Brain pericyte (primary cell): ENCODE measurements at places on chromosomes 7 and 10.

- DNase-seq, result no peak
Measured at GRCh38 chr7:54701982-54702381, 57.0 kb downstream of the SEC61G start.

DNA sequence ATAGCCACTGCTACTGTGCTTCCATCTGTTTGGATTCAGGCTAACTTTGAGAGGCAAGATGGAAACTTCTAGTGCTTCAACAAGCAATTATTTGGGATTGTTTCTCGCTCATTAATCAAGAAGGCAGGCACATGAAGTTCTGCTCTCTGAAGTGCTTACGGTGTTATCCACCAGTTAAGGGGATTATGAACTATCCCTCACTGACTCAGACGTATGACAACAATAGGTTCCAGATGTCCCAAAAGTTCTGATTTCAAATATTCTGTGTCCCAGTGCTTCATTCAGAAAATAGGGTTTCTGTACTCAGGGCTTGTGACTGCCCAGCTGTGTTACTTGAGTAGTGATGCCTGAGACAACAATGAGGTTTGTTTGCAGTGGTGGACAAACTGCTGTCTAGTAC lies 81.0 kb downstream of the HACD1 start:
- DNase-seq, result no peak

- DNase-seq, result no peak
Measured at GRCh38 chr7:123714296-123715080, 34.3 kb downstream of the WASL start.

DNA sequence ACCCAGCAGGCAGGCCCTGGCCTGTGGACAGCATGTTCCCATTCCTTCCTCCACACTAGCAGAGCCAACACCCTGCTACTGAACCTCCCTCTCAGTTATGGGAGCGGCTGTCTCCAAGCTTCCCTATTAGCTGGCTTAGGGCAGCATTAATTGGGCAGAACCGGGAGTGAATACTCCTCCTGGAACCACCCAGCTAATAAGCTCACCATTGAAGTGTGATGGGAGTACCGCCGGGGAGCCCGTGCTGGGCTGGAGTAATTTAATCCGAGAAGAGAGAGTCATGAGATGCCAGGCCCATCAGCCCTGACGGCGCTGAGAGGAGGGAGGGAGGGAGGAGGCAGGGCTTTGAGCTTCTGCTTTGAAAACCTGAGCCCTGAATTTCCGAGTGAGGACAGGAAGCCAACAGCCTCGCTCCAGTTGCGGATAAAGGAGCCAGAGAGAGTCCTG lies 31.8 kb upstream of the ELFN1 start:
- DNase-seq, result no peak

- no peak for DNase-seq
Measured at GRCh38 chr10:131549116-131549515, 237.6 kb upstream of the TCERG1L start.

DNA sequence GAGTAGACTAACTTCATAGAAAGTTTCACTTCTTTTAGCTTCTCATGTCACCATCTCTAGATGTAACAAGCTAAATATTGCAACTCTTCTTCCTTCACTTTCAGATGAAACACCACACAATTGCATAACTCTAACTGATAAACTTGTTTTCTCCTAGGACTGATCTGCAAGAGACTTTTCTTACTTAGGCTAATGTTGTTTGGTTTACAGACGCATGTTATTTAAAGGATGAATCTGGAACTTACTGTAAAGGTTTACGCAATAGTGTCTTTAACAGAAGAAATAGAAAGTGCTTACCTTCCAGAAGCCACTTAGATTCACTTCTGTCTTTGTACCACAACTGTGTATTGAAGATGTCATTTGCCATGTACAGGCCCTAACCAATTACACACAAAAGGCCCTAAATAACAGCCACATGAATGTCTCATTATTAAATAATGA lies 22.1 kb upstream of the ZC3HAV1 start:
- DNase-seq, result no peak

GRCh38 chr10:61866700-61867368 lies 34.7 kb upstream of the ARID5B start:
- DNase-seq, result no peak

- DNase-seq, result no peak
Measured at GRCh38 chr10:21368022-21368582, 157.4 kb downstream of the SKIDA1 start.

- DNase-seq, result no peak
Measured at GRCh38 chr10:9211228-9211627, 1156.7 kb downstream of the GATA3 start.

DNA sequence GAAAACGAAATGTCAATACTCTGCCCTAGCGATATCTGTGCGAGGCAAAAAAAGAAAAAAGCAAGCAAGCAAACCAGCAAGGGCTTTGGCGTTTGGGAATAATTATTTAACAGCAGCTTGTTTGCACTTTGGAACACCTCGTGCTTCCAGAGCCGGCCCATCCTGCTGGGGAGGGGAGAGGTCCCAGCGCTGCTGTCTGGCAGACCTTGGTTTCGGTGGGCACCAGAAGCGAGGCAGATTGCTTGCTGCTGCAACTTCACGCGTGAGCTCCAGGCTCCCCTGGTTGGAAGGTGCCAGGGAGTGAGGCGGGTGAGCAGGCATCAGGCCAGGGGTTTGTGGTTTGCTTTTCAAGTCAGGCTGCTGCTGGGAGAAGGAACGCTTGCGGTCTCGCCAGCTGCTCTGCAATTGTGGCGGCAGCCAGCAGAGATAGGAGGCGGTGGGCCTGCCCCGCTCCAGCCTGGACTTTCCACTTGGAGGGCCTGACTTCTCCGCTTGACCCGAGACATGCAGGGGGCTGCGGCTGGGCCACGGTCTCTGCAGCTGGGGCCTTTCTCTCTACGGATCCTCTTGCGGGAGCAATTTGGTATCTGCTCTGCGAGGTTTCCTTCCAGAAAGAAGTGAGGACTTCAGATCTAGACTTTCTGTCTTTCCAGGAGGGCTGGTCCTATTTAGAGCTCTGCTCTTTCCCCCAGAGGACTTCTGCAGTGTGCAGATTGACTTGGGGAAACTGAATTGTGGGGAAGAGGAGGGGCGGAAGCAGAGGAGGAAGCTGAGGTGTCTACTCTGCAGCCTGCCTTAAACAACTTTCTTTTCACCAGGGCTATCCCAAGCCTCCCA lies 131.4 kb downstream of the PRPF18 start:
- DNase-seq, result peak; percentile 96

GRCh38 chr7:73974101-73974947 lies 53.6 kb upstream of the ELN start:
- DNase-seq, result no peak

GRCh38 chr7:99385564-99385963 lies 11.0 kb downstream of the ARPC1B start:
- DNase-seq, result no peak

DNA sequence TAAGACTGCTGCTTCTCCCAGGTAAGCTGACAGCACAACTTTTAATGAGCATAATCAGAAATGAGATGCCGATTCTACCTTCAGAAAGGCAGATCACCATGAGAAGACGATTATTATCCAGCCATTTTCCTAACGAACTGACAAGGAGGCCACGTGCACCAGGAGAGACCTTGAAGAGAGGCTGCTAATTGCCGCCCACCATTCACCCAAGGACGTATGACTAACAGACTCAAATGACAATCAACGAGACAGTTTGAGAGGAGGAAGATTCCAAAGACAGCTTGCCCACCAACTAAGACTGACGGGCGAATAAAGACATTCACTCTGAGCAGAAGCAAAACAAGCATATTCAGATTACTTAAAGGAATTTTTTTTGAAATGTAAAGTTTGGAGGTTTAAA lies 301.9 kb upstream of the TAC1 start:
- no peak for DNase-seq

DNA sequence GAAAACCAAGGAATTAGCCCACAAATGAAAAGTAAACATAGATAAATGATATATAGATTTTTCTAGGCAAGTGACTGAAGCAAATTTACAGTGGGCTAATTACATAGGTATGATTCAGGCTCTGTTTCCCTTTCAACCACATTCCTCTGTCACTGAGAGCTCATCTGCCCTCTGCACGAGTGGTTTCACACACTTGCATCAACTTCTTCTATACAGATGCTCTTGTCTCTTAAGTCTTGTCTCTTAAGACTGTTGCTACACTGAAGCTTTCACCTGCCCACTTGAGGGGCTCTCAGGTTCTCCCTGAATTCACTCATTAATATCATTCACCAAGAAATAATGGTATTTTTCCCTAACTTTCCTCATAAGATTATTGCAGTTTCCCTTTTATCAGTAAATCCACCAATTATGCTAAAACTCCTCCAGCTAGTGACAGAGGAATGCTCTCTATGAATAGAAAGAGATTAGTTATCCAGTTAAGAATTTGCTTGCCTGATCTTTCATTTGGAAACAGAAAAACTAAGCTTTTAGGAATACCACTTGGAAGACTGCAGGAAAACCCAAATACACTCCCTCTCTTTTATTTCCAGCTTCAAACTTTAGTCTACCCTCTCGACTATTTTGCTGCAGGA lies 95.7 kb downstream of the ELAPOR2 start:
- no peak for DNase-seq

DNA sequence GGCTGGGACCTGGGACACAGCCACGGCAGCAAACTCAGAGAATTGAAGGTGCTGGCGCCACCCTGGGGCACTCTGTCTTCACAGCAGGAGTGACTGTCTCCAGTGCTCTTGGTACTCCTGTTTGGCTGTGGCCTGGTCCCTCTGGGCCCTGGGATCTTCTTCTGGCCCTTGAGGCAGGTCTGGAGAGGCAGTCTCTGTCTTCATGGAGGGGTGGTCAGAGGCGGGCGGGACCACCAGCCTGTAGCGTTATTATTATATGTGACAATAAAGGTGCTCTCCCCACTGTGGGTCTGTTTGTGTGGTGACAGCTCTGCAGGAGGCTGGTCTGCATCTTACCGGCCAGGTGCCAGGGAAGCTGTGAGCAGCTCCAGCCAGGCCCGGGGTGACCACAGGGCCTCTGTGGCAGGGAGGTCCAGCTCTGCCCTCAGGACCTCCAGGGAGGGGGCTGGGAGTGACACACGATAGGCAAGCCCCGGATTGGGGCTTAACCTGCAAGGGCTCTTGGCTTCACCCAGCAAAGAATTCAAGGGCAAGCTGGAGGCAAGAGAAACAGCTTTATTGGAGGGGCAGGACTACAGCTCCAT lies 70.3 kb downstream of the MYL10 start:
- DNase-seq, result no peak

GRCh38 chr10:27741173-27742091 lies 4.2 kb downstream of the MKX start:
- DNase-seq, result no peak

DNA sequence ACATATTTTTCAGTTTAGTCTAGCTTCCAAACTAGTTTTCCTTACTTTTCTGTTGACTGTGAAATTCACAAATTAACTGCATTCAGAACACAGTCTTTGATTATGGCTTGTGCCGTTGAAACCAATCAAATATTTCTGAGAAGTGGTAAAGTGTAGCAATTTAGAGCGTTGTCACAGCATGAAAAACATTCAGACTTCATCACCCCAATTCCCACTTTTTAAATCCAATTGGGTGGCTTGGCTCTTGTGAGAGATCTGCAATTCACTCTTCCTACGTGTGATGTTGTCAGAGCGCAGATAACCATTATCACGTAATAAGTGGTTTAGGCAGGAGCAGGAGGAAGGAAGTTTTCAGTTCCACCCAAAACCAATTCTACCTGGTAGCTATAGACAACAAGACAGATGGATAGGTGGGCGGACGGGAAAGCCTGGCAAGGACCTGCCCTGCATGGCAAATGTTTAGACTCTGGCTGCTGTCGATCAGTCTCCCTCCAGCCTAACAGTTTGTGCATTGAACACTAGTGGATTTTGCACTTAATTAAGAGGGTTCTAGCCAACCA lies 8.9 kb downstream of the COBL start:
- no peak for DNase-seq

DNA sequence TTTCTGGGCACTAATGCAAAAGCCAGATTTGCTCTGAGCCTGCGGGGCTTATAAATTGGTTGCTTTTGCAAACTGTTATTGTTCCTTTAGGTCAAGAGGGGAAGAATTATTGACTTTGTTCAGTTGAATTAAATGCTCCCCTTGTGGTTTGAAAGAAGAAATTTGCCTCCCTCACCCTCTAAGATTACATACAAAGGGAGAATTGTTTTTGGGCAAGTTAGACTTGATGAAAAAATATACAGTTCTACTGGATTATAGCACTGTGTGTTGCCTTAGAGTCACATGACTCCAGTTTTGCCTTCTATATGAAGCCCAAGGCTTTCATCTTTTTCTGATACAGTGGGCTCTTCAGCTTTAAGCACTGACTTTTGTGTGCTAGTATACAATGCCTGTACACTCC lies 1265.8 kb upstream of the LRRTM3 start:
- no peak for DNase-seq

GRCh38 chr10:44060221-44060620 lies 324.7 kb downstream of the CXCL12 start:
- no peak for DNase-seq

GRCh38 chr10:44888886-44889285 lies 22.3 kb upstream of the TMEM72 start:
- DNase-seq, result no peak

GRCh38 chr7:41661596-41661995 lies 41.3 kb downstream of the INHBA start:
- peak; percentile 26 for DNase-seq

DNA sequence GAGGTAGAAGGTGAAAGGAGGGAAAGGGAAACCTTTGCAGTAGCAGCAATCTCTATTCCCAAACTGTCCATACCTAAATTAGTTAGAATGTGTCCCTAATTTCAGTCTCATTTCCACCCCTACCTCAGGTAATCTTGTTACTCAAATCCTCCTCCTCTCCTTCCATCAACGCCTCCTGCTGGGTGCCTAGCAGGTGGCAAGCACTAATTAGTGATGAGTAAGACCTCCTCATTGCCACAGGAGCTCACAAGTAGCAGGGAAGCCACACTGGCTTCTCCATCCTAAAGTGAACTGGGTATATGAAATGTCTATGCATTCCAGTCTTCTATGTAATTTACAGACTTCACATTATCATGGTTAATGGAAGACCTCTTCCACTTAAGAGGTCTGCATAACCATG lies 25.7 kb upstream of the FAM133B start:
- DNase-seq, result no peak

- no peak for DNase-seq
Measured at GRCh38 chr7:23787272-23787671, 77.3 kb downstream of the STK31 start.

GRCh38 chr10:97608991-97609561 lies 19.6 kb downstream of the C10orf62 start:
- no peak for DNase-seq

- no peak for DNase-seq
Measured at GRCh38 chr7:100141555-100141949, 7.2 kb upstream of the LAMTOR4 start.

GRCh38 chr10:75179657-75180177 lies 30.9 kb upstream of the VDAC2 start:
- no peak for DNase-seq

- DNase-seq, result no peak
Measured at GRCh38 chr10:105041956-105042355, 400.9 kb downstream of the SORCS3 start.

- DNase-seq, result no peak
Measured at GRCh38 chr10:117549100-117549585, 6.6 kb downstream of the EMX2 start.

GRCh38 chr10:661597-662222 lies 27.8 kb downstream of the DIP2C start:
- DNase-seq, result no peak

- DNase-seq, result no peak
Measured at GRCh38 chr10:84348447-84348846, 20.1 kb downstream of the CCSER2 start.

GRCh38 chr10:11670381-11670780 lies 58.9 kb upstream of the USP6NL start:
- DNase-seq, result no peak
